COLO829 (cell line): ENCODE measurements at places on chromosomes 4 and X.
A peak's percentile ranks its signal among the peaks of the same experiment; 100 is the strongest.

GRCh38 chrX:120727911-120728310 lies 98.1 kb upstream of the C1GALT1C1 start:
- no peak for DNase-seq

DNA sequence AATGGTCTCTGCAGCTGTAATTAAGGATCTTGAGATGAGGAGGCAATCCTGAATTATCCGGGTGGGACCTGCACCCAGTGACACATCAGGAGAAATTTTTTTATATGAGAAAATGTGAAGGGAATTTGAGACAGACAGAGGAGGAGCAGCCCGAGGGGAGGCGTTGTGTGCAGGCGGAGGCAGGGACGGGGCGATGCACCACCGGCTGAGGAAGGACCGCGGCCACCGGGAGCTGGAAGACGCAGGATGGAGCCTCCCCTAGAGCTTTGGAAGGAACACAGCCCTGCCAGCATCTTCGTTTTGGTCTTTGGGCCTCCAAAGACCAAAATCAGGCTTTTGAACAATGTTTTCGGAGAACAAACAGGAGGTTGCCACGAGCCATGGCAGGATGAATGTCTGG lies 85.0 kb upstream of the ADRA2C start:
- DNase-seq, result no peak

DNA sequence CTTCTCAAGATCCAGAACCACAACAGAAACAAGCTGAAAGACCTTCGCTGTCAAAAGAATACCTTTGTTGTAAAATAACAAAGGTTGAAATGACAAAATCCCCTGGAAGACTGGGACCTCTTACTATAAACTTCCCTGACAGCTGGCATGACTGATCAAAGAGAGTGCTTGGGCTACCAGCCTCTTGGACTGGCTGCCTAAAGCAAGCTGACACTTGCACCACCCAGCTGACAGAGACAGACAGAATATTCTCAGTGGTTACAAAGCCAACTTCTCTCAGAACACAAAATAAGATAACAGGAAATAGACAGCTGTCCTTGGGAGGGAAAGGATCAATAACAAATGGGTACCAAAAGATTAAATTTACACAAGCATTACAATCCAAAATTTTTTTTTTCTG lies 241.7 kb upstream of the SPOCK3 start:
- DNase-seq, result no peak

DNA sequence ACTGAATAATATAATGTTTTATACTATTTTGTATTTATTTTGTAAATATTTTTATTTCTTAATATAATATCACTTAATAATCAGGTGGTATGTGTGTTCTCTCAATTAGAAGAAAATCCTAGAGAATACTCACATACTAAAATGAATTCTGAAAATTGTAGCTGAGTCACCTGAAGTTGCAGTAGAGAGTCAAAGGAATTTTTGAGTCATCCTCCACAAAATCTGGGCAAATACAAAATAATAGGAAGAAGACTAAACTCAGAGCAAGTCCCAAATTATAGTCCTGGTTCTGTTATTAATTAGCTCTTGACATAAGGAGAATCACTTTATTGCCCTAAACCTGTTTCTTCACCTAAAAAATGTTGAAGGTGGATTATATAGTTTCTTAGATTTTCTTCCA lies 57.8 kb downstream of the SPATA4 start:
- DNase-seq, result no peak

DNA sequence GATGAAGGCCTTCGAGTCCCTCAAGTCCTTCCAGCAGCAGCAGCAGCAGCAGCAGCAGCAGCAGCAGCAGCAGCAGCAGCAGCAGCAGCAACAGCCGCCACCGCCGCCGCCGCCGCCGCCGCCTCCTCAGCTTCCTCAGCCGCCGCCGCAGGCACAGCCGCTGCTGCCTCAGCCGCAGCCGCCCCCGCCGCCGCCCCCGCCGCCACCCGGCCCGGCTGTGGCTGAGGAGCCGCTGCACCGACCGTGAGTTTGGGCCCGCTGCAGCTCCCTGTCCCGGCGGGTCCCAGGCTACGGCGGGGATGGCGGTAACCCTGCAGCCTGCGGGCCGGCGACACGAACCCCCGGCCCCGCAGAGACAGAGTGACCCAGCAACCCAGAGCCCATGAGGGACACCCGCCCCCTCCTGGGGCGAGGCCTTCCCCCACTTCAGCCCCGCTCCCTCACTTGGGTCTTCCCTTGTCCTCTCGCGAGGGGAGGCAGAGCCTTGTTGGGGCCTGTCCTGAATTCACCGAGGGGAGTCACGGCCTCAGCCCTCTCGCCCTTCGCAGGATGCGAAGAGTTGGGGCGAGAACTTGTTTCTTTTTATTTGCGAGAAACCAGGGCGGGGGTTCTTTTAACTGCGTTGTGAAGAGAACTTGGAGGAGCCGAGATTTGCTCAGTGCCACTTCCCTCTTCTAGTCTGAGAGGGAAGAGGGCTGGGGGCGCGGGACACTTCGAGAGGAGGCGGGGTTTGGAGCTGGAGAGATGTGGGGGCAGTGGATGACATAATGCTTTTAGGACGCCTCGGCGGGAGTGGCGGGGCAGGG lies 568 bp downstream of the HTT start:
- peak; percentile 11 for DNase-seq

DNA sequence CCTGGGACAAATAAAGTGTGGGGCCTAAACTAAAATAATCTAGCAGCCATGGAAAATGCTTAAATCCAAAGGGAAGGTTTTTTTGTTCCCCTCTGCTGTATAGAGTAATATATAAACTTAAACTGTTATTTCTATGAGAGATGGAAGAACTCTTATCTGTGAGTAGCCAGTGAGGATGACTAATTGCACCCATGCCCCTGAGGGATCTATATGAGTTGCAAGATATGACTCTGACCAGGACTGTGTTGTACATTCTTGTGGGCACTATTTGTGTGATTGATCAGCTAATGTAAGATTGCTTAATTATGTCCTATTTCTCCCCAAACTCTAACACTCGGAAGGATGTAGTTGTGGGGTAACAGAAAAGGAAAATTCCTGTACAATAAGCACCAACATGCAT lies 35.2 kb upstream of the AMBN start:
- no peak for DNase-seq

DNA sequence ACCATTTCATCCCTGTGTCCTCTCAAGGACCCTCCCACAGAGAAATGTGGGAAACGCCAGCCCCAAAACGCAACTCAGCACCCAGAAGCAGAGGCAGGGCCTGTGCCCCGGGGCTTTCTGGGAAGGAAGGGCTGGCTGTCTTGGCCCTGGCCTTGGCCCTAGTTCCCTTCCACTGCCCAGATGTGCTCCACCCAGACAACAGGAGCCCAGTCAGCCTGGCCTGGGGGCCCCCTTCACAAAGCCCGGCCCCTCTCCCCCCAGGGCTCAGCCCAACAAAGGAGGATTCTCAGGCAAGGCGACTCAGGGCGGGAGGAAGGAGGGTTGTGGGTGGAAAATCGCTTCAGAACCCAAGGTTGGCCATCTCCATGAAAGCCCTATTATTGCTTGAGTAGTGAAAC lies 82.5 kb downstream of the PJA1 start:
- DNase-seq, result peak; percentile 70

GRCh38 chr4:80361329-80361900 lies 25.9 kb downstream of the CFAP299 start:
- DNase-seq, result peak; percentile 45

GRCh38 chr4:77669946-77670590 lies 64.4 kb downstream of the CXCL13 start:
- no peak for DNase-seq

- DNase-seq, result no peak
Measured at GRCh38 chrX:149267878-149268813, 237.0 kb downstream of the IDS start.

DNA sequence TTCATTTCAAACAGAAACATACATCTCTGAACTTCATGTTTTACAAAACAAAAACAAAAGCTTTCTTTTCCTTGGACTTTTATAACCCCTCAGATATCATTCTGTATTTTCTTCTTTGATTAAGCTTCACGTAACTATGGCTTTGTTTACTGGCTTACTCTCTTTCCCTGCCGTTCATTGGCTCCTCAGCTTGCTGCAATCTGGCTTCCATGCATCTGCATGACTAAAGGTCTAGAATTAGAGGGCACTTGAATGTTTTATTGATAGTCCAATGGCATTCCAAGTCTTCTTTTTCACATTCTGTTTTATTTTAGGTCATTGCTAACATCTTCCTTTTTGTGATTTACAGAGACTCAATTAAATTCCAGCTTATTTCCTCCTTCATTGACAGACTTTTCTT lies 487.6 kb downstream of the GRXCR1 start:
- no peak for DNase-seq

DNA sequence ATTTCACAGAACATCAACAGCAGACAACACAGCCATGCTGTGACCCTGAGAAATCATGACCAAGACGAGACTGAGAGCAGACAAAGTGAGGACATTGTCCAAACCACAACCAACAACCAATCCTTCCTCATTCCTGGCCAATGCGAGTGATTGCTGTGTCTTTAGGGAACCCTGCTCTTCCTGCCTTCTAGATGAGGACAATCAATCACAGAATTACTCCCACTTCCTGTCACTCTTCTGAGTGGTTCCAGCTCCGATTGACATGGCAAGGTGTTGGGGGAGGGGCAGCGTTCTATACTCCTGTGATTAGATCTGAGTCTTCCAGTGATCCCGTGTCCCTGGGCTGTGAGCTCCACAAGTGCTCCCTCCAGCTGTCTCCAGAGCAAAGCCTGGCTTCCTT lies 227.8 kb downstream of the STIM2 start:
- no peak for DNase-seq

- no peak for DNase-seq
Measured at GRCh38 chr4:99100876-99101275, 12.3 kb upstream of the ADH5 start.

GRCh38 chrX:115894087-115894486 lies 276.5 kb upstream of the AGTR2 start:
- peak; percentile 51 for DNase-seq

- DNase-seq, result no peak
Measured at GRCh38 chrX:9844936-9845577, 58.8 kb downstream of the SHROOM2 start.

GRCh38 chrX:48465336-48465933 lies 4.6 kb downstream of the SLC38A5 start:
- DNase-seq, result no peak

DNA sequence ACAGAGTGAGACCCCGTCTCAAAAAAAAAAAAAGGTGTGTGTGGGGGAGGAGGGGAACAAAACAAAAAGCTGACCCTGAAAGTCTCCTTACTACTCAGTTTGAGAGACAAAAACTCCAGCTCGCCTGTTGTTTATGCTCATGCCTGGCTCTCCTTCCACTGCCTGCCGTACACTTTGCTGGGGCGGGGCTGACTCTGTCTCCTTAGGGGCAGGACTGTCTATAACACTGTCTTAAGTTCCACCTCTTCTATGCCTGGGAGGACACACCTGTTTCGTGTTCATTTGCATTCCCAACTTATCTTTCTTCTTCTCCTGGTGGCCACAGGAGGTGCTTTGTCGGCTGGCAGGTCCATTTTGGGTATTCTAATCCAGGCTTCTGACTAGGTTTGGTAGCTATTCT lies 81.4 kb downstream of the MTNR1A start:
- DNase-seq, result no peak

DNA sequence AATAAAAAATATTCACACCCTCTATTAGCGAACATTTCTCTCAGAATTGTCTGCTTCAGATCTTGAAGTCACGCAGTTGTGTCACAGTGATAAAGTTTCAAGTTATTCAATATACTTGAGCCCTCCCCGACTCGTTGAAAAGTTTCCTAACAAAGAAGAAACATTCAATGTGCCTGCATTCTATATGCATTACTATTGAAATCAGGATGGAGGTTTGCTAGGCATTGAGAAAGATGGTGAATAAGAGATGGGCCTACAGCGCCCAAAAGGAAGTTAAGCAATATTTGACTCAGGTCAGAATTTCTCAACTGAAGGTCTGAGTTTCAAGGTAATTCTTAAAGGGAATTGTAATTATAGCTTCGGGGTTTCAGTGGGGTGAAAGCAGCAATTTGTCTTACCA lies 6.1 kb downstream of the TCEANC start:
- no peak for DNase-seq

GRCh38 chr4:37816719-37817118 lies 9.8 kb upstream of the PGM2 start:
- DNase-seq, result no peak

- peak; percentile 19 for DNase-seq
Measured at GRCh38 chr4:85084371-85085094, 118.0 kb upstream of the WDFY3 start.

- peak; percentile 12 for DNase-seq
Measured at GRCh38 chr4:2292646-2293108, 30.8 kb upstream of the MXD4 start.
